ENCODE measurements at places on chromosomes 5 and 9. TPM values are rescaled to one million over a fixed set of nuclear protein-coding genes. Genes with fewer than 3 reads are reported as not detected.

- DNase-seq = no peak
Measured at GRCh38 chr5:18113721-18114120, 479.5 kb downstream of the TAF11L14 start.

- no peak for DNase-seq
Measured at GRCh38 chr9:109792951-109793546, 13.1 kb downstream of the PALM2AKAP2 start.

- DNase-seq = peak; percentile 77
Measured at GRCh38 chr5:170100066-170100943, 5.4 kb upstream of the FOXI1 start.

DNA sequence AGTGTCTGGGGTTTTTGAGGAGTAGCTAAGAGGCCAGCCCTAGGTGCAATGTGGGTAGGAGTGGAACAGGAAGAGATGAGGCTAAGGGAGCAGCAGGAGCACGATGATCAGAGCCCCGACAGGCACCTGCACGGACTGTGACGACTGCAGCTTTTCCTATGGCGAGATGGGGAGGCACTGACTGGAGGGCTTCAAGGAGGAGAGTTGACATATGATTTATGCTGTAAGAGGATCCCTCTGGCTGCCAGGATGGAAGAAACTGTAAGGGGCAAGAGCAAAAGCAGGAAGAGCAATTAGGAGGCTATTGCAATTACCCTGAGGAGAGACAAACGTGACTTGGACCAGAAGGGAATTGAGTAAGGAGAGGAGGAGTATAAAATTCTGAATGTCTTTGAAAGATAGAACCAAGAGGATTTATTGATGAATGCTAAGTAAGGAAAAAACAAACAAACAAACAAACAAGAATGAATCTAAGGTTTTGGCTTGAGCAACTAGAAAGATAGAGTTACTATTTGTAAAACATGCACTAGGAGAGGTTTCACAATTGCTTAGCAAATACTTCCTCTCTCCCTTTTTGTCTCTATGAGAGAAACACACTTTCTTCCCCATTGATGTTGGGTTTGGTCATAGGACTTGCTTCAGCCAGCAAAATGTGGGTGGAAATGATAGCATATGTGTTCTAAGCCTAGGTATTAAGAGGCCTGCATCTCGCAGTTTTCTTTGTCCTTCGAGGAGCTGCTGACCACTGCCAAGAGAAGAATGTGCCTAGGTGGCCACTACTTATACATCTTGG lies 32.9 kb downstream of the TRPC7 start:
- no peak for DNase-seq

DNA sequence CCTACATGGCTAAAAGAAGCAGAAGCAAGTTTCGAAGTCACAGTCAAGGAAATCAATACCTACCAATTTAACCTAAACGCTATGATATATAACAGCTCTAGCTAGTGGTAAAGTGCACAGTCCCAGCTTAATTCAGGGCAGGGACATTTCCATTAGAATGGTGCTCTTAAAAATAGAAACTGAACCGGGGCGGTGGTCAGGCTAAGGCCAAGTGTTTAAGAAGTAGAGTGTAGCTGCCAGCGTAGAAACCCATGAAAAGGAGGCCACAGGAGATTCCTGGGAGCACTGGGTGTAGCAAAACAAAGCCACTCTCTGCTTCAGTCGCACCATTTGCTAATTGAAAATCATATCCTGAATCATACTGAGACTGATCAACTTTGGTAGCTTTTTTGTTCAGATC lies 28.8 kb downstream of the PPIC start:
- no peak for DNase-seq

DNA sequence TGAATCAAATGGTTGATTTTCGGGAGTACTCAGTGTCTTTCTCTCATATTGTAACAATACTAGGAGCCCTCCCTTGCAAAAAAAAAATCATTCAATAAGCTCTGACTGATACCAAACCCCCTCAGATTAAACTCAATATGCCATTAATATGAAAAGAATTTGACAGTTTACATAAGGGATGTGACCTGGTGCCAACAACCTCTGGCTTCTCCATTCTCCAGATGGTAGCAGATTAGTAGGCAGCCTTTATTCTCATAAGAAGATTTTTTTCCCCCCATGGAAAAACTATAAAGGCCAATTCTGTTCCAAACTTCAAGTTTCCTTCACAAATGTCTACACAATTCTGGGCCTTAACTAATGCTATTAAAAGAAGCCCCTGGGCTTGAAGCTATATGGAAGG lies 96.5 kb downstream of the EFNA5 start:
- no peak for DNase-seq

DNA sequence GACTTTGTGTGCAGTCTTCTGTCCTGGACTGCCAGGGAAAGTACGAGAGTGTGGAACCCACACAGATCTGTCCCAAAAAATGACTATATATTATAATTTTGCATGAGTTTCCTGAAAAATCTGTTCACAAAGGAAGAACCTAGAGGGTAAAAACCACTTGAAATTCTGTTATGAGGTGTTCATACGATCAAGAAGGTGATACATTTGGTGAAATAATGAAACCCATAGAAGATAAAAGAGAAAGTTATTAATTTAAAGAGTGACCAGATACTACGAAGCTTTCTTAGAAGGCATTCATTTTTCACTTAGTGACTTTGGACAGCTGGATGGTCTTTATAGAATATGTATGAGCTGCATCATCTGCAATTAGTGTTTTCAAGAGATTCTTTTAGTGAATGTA lies 32.9 kb downstream of the SLC12A2 start:
- no peak for DNase-seq

DNA sequence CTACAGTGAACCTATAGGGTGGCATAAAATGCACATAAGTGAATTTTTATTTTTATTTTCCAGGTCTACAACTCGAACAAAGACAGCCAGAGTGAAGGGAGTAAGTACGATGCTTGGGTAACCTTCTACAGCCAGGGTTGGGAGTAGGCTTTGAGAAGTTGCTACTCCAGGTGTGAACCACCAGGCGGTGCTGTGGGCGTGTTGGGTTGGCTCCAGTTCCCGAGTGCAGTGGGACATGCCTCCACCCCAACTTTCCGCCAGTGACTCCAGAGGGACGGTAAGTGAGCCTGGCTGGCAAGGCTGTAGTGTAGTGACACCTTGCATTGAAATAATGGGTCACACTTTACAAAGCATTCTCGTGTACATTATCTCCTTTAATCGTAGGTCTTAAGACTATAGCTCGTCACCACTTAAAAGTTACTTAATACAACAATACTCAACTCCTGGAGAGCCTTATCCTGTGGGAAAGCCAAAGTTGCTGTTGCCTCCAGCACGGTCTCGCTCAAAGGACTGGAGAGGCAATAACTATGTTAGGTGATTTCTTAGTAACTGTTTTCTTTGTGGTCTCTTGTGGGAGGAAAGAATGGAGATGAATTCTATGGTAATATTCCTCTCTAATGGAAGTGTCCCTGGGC lies 244.0 kb downstream of the ARHGAP26 start:
- DNase-seq = no peak

DNA sequence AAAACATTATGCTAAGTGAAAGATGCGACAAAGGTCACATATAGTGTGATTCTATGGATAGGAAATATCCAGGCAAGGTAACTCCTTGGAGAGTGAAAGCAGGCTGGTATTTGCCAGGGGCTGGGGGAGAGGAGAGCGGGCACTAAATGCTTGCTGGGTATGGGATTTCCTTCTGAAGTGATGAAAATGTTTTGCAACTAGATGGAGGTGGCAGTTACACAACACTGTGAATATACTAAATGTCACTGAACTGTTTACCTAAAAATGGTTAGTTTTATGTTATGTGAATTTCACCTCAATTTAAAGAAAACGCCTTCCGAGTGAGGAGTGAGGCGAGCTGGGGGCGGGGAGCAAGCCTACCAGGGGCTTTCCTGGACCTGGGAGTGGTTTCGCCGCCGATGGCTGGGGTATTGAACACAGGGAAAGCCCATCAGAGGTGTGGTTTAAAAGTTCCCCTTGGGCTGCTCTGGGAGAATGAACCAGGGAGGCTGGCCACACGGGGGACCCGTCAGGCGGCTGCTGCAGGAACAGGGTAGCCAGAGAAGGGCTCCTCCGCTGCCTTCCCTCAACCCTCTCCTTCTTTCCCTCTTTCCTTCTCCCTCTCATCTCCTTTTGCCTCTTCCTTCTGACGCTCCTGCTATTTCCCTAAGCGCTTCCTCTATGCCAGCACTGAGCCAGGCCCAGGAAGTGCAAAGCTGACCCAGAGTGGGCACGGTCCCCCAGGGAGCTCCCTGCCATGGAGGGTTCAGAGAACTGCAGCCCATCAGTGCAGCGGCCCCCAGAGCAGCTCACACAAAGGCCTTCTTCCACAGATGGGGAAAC lies 4.9 kb downstream of the AKNA start:
- no peak for DNase-seq

- no peak for DNase-seq
Measured at GRCh38 chr5:68217047-68217355, 1.4 kb downstream of the PIK3R1 start.

GRCh38 chr9:130172161-130172857 lies at the start of gene NCS1:
Gene NCS1, plus strand, starts transcription at chr9:130172404. Its CDS starts 260 bp downstream, at chr9:130172664.
- DNase-seq = peak; percentile 78

DNA sequence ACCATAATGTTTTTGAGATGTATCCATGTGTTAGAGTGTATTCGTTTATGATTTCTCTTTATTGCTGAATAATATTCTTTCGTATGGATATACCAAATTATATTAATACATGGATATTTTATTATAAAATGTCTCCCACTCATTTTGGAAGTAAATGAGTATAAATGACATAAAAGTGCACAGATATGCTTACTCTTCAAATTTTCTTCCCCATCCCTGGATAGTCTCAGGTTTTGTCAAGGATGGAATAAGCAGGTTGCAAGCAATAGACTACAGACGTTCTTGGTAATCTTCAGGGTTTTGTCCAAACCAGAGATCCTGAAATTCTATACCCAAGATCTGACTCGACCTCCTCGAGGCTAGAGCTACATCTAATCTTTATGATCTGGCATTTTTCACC lies 50.7 kb downstream of the NIPAL4 start:
- no peak for DNase-seq

- DNase-seq = no peak
Measured at GRCh38 chr9:93234600-93234999, 50.7 kb downstream of the WNK2 start.

DNA sequence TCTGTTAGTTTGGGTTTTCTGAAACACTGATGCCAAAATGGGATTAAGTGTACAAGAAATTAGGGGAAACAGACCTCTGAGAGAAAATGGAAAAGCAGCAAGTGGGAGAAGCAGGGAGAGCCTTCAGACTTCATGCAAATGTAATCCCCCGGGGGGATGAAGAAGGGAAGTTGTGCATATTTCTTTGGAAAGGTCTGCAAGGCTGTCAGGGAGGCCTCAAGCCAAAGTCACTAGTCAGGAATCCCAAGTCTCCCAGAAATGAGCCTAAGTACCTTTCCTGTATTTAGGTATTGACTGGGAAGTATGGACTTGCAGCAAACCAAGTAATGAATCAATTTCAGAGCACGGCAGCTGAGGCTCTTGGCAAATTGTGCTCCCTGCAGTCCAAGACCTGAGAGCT lies 2.2 kb downstream of the FTMT start:
- DNase-seq = no peak

GRCh38 chr5:112923148-112923917 lies 1.3 kb upstream of the REEP5 start:
- DNase-seq = no peak

- no peak for DNase-seq
Measured at GRCh38 chr9:109440117-109440515, 58.0 kb downstream of the PTPN3 start.

DNA sequence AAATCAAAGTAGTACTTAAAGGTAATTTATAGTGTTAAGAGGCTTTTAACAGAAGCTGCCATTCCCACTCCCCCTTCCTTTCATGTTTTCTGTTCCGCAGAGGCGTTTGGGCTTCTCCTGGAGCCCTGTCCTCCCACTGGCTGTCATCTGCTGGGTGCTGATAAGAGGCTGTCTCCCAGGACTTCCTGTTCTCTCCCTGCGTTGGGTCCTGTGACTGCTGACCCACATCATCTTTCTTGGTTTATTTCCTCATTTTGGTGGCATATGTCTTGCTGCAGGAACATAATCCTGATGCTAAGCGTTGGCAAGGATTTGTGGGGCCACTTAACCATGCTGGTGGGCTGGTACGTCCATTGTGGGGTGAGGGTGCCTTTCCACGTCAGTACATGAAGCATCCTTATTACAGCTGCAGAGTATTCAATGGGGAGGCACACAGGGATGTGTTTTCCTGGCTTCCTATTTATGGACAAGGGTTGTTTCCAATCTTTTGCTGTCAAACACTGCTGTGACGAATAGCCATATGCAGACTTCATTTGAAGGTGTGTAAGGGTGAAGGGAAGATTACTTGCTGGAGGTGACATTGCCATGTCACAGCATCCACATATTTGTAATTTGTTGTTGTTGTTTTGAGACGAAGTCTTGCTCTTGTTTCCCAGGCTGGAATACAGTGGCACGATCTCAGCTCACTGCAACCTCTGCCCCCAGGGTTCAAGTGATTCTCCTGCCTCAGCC lies 22.3 kb upstream of the RNF130 start:
- no peak for DNase-seq

- no peak for DNase-seq
Measured at GRCh38 chr9:101333926-101334702, 50.7 kb downstream of the BAAT start.

- no peak for DNase-seq
Measured at GRCh38 chr9:134585746-134586706, 55.6 kb upstream of the COL5A1 start.

The FOXD4L6 gene
- total RNA-seq = not detected

The PCDHB8 gene
- total RNA-seq = not detected

The KCNMB1 gene
- not detected for total RNA-seq

The PDGFRB gene
- total RNA-seq = 5.9 TPM

The FBP2 gene
- not detected for total RNA-seq

The PCDHA6 gene
- 0.09 TPM for total RNA-seq

The ARID3C gene
- total RNA-seq = not detected

The GRM6 gene
- total RNA-seq = not detected

The PCDHB16 gene
- total RNA-seq = 0.07 TPM

The ACOT12 gene
- total RNA-seq = 1.4 TPM
